Activated T-cell treated with anti-CD3 and anti-CD28 coated beads, Interleukin-2, amount 50 U/mL, for 72 hours (primary cell): ENCODE measurements at places on chromosomes 2 and 18.

DNA sequence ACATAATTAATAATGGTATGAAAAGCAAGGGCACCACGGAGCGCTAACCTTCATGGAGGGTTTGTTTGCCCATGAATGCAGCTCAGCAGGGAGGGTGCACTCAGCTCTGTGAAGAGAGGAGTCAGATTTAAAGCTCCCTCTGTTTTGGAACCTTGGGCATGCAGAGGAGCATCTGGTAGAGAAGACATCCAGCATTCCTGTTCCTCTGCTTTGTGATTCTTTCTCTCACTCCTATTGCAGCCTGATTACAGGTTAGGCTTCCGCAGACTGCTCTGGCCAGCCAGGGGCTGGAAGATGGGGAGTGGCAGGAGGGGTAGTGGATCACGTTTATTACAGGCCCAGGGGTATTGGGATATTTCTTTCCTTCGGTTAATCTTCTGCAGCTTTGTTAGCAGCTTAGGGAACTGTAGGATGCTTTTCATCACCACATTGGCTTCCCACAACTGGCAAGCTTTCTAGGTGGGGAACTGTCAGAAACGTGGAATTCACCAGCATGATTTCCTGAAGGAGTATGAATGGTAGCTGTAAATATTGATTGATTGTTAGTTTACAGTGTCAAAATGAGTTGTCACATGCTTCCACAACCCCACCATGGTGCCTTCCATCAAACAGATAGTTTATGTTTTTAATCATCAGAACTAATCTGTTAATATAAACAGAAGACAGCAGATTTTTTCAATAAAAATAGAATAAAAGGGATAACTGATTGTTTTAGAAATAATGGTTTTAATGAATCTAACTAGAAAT lies 201.1 kb downstream of the VAPA start:
- no peak for DNase-seq

DNA sequence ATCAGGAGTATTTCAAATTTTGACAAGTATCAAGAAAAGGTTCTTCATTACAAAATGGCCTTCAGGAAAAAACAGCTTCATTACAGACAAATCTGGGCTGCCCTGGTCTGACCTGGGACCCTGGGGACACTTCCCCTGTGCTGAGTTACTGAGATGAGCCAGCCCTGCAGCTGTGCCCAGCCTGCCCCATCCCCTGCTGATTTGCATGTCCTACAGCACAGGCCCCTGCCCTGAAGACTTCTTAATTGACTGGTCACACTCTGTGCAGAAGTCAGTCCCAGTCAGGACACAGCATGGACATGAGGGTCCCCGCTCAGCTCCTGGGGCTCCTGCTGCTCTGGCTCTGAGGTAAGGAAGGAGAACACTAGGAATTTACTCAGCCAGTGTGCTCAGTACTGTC lies 235.1 kb downstream of the ANKRD36B start:
- no peak for DNase-seq

DNA sequence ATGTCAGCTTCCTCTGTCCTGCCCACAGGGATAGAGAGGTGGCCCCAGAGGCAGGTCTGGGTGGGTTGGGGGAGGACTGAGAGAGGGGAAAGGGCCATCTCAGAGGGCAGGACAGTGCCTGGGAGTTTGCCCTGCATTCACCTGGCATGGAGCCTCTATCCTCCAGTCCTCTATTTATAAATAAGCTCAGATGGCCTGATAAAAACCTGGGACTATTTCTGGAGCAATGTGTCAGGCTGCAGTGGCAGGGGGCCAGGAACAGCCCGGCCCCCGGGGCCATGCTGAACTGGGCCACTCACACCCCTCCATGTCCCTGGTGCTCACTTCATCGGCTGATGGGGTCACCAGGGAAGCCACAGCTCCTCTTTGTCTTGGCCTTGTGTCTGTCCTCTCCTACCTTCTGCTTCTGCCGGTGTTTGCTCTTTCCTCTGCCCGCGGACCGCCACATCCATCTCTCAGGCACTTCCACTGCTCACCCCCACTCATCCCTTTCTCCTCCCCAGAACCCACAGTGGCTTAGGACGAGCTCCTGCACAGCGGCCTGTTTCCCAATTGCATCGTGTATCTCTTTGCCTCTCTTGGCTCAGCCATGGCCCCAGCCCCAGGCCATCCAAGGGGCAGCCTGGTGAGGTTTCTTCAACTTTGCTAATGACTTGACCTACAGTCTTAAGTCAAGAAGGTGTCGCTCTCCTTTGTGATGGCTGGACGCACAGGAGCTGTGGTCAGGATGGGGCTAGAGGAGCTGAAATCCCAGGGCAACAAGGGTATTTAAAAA lies 38.8 kb downstream of the SCTR start:
- DNase-seq: no peak

DNA sequence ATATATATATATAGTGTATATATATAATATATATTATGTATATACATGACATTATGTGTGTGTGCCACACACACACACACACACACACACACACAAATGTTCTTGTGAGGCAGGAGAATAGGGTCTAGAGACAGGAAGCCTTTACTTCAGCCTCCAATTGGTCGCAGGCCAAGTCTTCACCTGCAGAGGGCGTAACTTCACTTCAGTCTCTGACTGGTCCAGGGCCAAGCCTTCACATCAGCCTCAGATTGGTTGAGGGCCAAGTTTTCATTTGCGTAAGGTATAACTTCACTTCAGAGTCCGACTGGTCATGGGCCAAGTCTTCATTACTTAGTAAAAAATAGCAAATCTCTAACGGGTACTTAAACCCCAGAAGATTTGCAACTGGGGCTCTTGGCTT lies 13.2 kb upstream of the SS18 start:
- DNase-seq: peak; percentile 57

- no peak for DNase-seq
These were observed 344.4 kb downstream of the CLIP4 start for GRCh38 chr2:29459445-29460179.

- DNase-seq: no peak
These were observed 71.7 kb downstream of the HPCAL1 start for GRCh38 chr2:10374362-10374943.
